ENCODE measurements at places on chromosomes 6 and 20.

DNA sequence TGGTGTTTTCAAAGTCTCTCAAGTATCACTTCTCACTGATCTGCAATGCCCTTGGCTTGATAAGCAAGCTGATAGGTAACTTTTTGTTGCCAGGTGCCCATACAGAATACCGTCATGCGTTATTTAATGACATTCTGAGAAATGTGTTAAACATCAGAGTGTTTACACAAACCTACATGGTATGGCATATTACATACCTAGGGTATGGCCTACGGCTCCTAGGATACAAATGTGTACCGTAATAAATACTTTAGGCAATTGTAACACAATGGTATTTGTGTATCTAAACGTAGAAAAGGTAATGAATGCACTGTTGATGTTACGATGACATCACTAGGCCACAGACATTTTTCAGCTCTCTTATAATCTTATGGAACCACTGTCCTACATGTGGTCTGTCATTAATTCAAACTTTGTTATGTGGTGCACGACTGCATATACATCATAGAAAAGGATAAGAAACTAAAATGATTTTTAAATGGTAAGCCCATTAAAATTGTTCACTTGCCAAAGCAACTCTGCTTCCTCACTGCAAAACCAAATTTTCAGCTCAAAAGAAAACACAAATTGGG, 35.7 kb downstream of the CSNK2A1 start:
- DNase-seq = no peak

GRCh38 chr6:159594750-159595117, 98.3 kb downstream of the SOD2 start:
- DNase-seq = no peak

DNA sequence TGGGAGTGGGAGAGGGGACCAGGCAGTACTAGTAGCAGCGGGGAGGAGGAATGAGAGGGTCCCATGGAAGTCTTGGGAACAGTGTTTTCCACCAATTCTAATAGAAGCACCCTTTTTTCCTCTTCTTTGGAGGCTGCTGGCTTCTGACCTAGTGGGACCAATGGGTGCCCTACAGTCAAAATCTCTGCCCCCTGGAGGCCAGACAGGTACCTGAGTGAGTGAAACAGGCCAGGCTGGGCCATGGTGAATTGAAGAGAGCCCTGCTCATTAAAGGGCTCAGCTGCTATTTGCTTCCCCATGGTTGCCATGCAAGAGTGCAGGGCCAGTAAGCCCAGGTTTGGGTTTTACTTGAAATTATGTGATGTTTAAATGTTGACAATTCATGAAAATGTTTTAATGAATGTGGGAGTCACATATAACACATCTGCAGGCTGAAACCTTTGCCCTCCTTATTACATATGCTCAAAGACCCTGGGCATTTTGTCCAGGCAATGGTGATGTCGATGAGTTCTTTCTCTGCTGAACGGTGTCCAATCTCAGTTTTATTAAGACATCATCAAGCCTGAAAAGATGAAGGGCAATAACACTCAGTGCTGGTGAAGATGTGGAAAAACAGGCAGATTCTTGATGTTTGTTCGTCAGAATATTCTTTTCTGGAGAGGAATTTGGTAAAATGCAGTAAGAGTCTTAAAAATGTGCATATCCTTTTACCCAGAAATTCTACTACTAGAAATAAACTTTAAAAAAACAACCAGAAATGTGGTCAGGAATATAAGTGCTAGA, 42.3 kb upstream of the OCSTAMP start:
- no peak for DNase-seq

DNA sequence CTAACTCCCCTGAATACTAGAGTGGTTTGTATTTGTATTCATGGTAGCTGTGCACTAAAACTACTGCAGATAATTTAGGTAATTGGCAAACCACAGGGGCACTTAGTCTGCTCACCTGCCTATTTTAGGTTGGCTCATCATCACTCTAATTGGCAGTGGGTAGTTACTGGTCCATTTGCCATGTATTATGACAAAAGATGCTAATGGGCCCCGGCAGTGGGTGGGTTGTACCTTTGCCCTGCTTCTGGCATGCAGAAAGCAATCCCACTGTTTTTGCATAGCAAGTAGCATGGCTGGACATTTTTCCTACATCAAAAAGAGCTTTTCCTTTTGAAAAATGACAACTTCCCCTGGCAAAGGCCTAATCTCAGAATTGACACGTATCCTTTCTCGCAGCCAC, 741.4 kb upstream of the MAP3K7 start:
- DNase-seq = no peak

GRCh38 chr6:21003780-21004541, 469.7 kb downstream of the CDKAL1 start:
- DNase-seq = no peak

DNA sequence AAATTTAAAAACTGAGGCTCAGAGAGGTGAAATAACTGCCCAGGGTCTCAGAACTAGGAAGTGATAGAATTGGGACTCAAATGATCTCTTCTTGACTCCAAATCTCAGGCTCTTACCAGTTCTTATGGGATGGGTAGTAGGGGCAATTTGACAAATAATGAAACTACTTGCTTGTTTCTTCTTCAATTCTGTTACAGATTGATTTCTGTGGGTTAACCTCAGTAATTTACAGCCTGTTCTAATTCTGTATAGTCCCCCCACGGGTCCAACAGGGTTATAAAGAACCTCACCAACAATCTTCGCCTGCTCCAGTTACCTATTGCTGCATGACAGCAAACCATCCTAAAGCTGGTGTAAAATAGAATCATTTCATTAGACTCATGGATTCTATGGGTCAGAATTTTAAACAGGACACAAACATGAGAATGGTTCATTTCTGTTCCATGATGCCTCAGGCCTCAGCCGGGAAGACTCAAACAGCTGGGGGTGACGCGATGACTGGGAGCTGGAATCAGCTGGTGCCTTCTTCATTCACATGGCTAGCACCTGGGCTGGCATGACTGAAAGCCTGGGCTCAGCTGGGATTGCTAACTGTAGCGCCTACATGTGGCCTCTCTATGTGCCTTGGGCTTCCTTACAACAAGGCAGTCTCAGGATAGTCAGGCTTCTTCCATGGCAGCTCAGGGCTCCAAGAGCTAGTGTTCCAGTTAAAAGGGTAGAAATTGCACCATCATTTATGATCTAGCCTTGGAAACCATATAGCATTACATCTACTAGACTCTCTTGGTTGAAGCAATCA, 6.6 kb upstream of the WFDC2 start:
- DNase-seq = no peak

DNA sequence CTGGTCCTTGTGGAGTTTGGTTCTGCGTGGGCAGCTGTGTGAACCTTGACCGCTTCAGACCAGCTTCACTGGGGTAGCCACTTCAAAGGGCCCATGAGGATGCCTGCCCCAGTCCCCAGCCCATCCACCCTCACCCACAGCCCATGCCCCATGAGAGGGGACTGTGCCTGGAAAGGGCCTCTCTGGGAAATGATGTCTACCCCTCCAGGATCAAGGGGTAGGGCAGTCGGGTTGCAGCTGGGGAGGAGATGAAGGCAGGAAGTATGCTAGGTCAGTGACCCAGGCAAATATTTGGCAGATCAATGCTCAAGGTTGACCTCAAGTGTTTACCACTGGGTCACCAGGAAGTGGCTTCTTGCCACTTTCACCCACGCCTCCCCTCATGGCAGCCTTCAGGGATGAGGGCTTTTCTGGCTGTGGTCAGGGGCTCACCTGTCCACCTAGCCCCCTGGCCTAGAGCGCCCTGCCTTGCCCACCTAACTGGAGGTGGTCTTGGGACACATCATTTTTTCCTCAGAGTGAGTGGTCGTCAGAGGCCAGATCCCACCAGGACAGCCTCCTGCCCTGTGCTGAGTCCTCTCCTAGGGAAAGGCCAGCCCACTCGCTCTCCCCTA, 109.5 kb downstream of the SNX5 start:
- DNase-seq = no peak

DNA sequence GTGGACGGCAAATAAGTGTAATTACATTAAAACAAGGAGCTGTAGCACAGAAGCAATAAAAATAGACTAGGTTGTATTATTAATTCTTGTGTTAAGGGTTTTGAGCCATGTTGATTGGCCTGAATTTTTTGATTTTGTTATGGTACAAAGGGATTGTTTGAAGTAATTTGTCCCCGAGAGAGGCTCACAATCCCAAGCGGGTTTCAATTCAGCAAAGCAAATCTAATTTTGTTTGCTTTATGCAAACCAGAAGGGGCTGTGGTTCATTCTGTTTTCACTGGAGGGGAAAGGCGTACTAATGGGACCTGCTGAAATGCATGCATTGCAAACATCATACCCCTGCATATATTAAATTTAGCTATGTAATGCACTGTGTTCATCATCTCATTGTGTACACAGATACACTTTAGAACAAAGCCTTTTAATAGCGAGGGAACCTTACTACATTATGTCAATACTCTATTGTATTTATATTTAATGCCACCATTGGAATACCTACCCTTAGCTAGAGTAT, 379.5 kb upstream of the POU3F2 start:
- no peak for DNase-seq

DNA sequence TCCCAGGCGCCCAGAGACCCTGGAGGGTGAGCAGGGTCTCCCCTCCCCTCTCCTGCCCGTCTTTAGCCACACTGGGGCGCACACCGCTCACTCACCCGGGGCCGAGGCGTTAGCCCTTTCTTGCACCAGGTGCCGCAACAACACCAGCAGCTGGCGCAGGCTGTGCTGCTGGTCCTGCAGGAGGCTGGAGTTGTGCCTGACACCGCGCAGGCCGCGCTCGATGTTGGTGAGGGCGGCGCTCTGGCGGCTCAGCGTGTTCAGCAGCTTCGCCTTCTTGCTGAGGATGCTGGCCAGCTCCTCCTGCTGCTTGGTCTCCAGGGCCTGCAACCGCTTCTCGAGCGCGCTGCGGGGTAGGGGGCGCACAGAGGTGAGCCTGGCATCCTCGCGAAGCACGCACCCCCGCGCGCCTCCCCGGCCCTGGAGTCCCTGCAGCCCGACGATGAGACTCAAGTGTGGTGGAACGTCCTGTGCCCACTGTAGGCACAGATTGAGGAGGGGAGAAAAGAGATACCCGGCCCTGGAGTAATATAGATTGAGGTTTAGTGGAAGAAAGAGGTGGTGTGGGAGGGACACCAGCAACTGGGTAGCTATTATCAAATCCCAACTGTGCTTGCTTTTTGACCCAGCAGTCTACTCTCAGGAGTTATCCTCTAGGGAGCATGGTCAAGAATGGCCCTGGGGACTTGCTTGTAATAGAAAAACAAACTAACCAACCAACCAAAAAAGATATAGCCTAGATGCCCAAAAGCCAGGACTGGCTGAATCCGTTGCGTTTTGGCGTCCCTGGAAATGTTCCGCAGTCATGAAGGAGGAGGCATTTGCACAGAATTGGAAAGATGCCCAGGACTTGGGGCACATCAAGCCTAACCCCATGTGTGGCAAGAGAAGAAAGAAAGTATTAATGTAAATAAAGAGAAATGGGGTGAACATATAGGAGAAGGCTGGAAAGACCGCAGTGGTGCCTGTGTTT, 30.9 kb downstream of the ANGPT4 start:
- DNase-seq = no peak

DNA sequence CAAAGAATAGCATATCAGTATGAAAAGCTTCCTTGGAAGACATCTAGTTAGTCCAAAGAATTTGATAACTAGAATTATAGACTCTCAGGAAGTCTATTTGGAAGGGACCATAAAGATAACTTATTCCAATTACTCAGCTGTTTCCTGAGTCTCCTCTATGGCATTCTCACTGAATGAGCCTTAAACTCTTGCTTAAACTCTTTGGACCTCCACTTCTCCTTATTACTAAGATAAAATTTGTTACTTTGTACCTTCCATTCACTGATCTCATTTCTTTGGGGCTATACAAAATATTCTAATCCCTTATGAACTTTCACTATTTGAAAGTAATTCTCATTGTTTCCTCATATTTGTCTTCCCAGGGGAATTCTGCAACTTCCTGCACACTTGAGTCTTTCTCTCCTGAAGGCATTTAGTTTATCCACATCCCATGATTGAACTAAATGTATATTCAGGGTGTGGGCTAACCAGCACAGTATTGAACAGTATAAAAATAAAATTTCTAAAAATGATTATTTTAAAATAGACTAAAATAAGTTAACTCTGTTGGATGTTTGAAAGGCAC, 67.1 kb upstream of the NOTCH4 start:
- DNase-seq = peak; percentile 89
